ENCODE measurements at places on chromosomes 7 and 10.

DNA sequence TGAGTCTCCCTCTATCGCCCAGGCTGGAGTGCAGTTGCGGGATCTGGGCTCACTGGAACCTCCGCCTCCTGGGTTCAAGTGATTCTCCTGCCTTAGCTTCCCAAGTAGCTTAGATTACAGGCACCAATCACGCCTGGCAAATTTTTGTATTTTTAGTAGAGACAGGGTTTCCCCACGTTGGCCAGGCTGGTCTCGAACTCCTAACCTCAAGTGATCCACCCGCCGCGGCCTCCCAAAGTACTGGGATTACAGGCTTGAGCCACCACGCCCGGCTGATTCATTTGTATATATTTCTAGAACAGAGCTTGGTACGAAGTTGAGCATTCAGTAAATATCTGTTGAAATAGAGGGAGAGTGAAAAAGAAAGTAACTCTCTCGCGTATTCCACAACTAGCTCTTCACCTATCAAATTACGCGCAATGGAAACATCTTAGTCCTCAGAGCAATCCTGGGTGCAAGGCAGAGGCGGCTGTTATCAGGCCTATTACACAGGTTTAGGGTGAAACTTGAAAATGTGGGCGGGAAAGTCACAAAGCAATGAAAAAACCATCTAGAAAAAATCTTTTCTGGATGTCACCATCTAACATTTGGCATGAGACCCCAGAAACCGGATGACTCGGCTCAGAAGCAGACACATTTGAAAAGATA, 707 bp upstream of the GHITM start:
- no peak for DNase-seq

DNA sequence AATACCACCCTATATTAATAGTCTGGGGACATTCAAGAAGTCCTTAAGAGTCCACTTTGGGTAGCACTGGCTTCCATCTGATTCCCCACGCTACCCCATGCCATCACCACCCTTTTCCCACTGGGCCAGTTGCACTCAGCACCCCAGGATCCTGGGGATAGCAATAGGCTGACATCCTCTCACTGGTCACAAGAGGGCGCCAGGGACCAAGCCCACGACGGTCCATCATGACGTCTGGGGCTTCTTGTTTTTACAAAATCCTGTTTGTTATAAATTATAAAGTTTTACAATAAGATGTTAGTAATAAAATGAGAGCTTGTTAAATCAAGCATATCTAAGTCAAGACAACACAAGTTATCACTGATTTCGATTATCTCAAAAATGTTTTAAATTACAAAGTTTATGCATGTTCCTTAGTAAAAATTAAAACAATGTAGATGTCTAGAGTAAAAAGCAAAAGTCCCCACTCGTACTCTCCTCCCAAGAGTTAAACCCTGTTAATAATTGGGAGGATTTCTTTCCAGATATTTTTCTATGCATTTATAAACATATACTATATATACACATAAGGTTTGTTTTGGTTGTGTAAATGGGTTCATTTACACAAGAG, 15.4 kb downstream of the GPNMB start:
- DNase-seq, result peak; percentile 27

DNA sequence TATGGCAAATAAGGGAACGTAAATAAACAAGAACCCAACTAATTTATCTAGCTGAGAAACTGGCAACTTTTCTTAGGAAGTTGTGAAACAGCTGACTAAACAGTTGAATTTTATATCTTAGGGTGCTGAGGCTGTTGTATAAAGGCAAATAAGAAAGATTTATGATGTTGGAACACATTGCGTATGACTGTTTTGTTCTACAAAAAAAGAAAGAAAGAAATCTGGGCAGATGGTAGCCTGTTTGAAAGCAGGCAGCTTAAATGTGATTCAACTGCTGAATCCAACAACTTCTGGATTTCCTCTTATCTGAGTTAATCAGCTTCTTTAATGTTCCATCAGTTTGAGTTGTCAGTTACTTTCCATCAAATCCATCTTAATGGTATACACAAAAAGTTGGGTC, 214.5 kb downstream of the SNX13 start:
- DNase-seq, result no peak

DNA sequence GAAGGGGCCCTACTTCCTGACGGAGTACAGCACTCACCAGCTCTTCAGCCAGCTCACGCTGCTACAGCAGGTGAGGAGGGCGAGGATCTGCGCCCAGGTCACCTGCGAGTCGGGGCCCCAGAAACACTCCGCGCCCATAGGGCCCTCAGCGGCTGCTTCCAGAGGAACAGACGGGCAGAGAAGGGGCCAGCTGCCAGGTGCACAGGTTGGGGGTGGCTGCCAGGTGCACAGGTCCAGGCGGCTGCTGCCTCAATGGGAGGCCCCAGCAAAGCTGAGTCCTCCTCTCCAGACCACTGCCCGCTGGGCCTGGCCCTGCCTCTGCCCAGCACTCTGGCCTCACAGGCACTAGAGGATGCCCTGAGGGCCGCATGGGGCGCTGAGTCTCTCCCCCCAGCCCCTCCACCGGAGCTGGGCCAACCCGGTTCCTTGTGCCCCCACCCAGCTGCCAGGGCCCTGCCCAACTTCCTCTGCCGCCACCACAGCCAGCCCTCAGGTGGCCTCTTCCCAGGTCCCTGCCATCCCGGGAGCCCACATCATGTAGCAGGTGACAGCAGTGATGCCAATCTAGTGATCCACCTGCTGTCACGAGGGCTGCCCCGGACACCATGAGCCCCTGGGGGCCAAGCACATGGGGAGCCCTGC, 17.0 kb upstream of the UTF1 start:
- DNase-seq, result no peak

GRCh38 chr7:39033885-39034624, 56.3 kb downstream of the POU6F2 start:
- no peak for DNase-seq
